Stimulated activated CD8-positive, alpha-beta memory T cell treated with anti-CD3 and anti-CD28 coated beads, Interleukin-4, amount 100 ng/mL, for 4 hours (primary cell): ENCODE measurements at places on chromosomes 3 and 15.
A peak's percentile ranks its signal among the peaks of the same experiment; 100 is the strongest.

- DNase-seq = no peak
Measured at GRCh38 chr3:37640636-37641375, 220.9 kb upstream of the CTDSPL start.

- no peak for DNase-seq
Measured at GRCh38 chr15:80456517-80457492, 52.6 kb downstream of the ARNT2 start.

- DNase-seq = no peak
Measured at GRCh38 chr3:52820736-52821135, 9.7 kb downstream of the ITIH4 start.

DNA sequence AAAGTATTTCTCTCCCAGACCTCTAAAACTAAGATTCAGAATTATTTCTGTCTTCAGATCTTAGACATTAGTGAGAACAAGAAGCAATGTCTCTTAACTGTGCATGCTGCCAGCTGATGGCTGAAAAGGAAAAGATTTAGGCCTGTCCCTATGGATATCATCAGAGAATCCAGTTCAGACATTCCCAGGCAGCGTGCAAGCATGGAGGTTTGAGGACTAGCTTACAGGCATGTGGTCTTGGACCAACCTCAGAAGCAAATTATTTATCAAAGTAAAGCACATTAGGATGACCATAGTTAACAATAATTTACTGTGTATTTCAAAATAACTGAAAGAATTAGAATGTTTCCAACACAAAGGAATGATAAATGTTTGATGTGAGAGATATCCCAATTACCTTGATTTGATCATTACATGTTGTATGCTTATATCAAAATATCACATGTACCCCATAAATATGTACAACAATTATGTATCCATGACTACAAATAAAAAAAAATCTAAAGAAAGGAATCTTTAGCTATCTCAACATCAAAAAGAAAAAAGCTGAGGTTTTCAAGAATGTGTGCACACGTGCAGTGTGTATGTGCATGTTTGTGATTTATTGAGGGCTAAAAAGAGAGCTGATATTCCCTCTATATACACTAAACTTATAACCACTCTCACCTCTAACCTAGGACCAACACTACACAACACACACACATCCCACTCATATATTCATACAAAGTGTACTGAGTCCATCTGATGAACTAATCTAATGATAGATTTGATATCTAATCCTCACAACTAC lies 108.9 kb upstream of the THBS1 start:
- DNase-seq = no peak

GRCh38 chr15:31499953-31500765 lies 173.5 kb downstream of the KLF13 start:
- DNase-seq = no peak

DNA sequence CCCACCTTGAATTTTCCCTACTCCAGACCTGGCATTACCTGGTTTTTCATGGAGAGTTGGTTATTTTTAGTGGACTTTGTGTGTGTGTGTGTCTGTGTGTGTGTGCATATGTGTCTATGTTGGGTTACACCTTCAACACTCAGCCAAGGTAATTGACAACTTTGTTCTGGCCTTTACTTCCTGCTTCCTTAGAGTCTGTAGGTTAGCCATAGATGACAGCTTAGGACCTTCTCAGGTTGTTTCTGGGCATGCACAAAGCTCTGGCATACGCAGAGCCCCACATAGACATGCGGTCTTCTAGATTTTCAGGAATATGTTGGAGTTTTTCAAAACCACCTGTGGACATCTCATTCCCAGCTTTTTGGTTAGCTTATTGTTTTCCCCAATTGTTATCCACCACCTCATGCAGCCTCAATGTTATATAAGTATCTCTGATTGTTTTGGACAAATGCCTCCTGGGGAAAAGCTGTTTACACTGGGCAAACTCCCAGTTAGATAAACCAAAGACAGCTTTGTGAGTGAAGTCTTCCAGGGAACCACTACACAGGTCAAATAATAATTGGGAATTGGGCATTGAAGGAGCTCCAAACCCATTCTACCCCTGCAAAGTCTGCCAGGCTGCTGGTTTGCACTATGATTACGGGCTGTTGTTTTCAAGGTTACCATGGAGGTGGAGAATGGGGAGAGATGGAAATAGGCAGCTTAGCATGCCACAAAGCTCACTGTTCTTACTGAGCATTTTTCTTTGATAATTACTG lies 201.2 kb downstream of the ADAMTSL3 start:
- DNase-seq = no peak

- DNase-seq = no peak
Measured at GRCh38 chr15:57395292-57395691, 19.0 kb downstream of the CGNL1 start.

GRCh38 chr15:98547741-98548138 lies 100.6 kb upstream of the IGF1R start:
- no peak for DNase-seq

DNA sequence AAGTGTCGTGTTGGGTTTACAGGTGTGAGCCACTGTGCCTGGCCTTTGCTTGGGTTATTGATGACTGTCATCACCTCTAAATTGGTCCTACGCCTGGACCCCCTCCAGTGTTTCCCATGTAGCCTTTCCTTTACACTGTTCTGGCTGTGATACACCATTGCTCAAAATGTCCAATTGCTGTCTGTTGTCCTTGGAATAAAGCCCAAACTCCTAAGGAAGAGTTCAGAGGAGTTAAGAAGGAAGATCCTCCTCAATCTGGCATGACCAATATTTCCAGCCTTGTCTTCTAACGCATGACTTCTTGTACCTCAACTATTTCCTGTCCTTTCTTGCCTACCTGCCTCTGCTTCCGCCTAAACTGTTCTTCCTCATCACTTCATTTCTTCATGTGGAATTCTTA lies 113.1 kb downstream of the POLR2M start:
- no peak for DNase-seq

DNA sequence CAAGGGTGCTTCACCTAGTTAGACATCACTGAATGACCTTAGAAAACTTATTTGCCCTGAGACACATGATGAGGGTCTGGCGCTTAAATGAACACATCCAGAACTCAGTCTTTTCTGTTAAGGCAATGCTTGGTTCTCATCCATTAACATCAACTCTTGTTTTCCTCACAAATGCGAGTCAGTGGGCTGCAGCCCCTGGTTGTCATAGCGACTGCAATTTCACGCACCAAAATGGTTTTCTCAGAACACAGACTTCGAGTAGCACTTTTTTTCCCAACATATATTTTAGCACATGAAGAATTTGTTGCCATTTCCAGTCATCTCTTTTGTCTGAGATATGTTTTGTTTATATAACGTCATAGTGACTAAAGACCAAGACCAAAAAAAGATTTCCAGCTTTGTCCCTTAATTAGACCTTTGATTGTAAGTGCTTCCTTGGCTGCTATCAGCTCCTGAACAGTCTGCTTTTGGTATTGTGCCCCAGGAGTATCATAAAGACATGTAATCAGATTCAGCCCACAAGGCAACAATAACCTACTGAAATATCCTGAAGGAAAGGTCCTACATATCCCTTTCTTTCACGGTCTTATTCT lies 68.5 kb downstream of the GPR176 start:
- no peak for DNase-seq

DNA sequence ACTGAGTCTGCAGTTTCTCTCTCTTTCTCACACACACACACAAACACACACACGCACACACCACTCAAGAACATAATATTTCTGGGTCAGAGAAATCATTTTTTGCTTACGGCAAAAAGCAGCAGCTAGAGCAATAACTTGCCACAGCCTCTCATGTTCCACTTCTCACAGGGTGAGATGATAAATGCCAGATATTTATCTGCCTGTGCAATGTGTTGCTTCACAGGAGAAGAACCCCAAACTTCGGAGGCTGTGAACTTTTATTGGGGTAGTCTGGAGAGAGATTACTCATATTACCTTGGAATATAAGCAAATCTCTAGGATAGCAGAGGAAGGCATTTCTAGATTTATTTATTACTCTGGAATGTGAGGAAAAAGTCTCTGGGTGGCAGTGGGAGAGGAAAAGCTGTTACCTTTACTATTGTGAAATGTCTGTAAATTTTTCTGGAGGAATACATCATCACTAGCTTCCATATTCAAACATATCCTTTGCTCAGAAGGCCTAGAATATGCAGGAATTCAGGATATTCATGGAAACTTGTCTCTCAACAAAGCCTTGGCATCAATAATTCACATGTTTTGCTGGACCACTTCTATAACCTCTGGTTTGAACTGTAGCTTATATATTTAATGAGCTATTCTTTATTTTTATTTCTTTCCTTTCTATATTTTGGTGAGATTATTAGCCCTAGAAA lies 369.2 kb downstream of the NSUN3 start:
- no peak for DNase-seq

GRCh38 chr15:95291898-95292472 lies 1038.5 kb upstream of the NR2F2 start:
- no peak for DNase-seq

GRCh38 chr3:57500506-57500905 lies 43.6 kb downstream of the DNAH12 start:
- DNase-seq = no peak

- DNase-seq = no peak
Measured at GRCh38 chr3:113194823-113195401, 16.4 kb upstream of the BOC start.

GRCh38 chr15:80599359-80599758 lies 95.8 kb upstream of the ABHD17C start:
- no peak for DNase-seq

GRCh38 chr15:77048135-77048876 lies 22.6 kb downstream of the TSPAN3 start:
- no peak for DNase-seq

DNA sequence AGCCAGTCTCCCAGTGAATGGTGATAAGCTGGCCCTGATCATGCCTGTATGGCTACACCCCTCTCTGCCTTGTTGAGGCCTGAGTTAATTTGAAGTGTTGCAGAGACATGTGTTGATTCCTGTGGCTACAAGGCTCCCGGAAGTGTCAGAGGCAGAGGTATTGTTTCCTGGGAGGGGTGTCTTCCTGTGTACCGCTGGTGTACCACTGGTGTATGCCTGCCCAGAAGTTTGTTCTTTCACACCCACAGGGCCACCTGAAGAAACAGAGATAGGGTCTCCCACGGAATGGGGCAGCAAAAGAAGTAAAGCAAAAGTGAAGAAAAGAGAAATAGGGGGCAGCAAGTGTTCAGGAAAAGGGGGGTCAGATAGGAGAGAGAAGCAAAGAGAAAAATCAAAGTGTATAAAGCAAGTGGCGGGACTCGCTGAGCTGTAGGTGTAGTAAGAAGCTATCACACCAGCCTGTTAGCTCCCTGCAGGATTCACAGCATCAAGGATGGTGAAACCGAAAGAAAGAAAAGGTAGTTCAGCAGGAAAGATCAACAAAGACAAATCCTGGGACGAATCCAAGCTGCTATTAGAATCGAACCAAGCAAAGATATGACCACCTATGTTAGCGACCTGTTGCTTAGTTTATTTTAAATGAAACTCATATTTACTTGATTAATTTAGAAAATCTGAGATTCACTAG lies 36.6 kb upstream of the CD47 start:
- peak; percentile 33 for DNase-seq

- DNase-seq = no peak
Measured at GRCh38 chr3:55558316-55558715, 71.2 kb upstream of the WNT5A start.

DNA sequence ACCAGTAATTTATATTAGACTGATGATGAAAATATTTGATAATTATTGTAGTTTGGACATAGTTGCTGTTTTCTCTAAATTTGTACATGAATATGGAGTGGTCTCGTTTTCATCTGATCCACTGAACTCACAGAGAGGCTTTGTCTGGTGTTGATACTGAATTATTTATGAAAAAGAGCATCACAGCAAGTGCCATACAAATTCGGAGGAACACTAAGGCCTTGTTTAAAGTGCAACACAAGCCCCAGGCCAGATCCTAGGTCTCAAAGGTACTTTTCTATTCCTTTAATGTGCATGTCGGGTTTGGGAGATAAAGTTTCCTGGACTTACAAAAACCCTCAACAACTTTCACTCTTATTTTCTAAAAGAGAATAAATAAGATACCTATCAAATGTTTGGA lies 796.8 kb upstream of the EPHA6 start:
- no peak for DNase-seq

GRCh38 chr3:117630885-117631284 lies 921.3 kb downstream of the TUSC7 start:
- no peak for DNase-seq

DNA sequence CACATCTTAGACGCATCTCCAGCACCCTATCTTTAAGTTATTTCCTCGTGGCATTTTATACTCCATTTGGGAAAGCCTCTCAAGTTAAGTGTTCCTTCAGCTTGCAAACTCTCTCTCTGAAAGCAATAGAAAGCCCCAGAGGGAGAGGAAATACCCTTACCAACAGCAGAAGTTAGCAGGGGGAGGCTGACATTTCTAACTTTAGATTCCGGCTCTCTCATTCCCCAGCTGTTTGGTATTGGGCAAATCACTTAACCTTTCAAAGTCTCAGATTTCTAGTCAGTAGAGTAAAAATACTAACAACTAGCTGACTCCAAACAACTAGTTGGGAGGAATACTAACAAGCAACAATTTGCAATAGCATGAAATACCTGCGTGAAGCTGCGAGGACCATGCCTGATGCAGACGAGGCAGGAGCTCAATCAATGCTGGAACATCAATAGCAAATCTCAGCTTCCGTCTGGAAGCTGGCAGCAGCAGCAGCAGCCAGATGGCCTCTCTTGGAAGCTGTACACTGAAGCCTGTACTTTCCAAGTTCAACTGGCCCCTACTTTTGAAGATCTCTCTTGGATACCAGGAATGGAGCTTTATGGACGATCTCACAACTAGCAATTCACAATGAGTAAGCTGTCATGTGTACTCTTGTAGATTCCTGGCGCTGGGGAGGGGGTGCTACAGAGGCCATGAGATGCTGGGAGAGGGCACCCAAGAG lies 47.8 kb downstream of the THBS1 start:
- no peak for DNase-seq

- no peak for DNase-seq
Measured at GRCh38 chr15:78880813-78881212, 8.1 kb downstream of the MORF4L1 start.

GRCh38 chr3:141074529-141074928 lies 23.4 kb downstream of the SPSB4 start:
- no peak for DNase-seq

DNA sequence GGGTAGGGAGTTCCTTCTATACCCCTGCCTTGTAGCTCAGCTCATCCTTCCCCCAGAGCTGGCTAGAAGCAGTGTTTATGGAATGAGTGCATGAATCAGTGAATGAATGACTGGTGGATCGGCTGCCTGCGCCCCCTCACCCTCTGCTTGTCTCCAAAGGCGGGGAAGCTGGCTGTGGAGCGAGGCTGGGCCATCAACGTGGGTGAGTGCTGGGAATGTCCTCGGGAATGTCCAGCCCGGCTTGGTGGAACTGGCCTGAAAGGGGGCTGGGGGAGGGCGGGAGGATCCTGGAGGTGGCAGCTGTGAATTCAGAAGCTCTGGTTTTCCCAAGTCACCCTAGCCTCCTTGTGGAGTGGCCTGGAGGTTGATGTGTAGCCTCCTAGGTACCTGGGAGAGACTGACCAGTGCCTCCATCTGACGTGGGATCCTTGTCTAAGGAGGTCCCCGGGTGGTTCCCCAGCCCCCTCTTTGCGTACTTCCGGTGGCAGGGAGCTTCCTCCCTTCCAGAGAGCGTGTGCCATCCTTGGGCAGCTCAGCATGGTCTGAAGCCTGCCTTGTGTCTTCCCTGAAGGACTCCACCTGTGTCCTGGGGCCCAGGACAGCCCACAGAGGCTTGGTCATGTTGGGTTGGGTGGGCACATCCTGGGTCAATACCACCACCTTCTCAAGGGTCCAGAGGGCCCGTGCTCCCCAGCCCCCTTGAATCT lies 18.4 kb downstream of the HDAC11 start:
- no peak for DNase-seq
